ENCODE measurements at places on chromosomes 6 and 20. TPM values are rescaled to one million over a fixed set of nuclear protein-coding genes. Genes with fewer than 3 reads are reported as not detected.

GRCh38 chr20:59708326-59708725 is 104.0 kb downstream of the PHACTR3 start:
- DNase-seq: no peak

DNA sequence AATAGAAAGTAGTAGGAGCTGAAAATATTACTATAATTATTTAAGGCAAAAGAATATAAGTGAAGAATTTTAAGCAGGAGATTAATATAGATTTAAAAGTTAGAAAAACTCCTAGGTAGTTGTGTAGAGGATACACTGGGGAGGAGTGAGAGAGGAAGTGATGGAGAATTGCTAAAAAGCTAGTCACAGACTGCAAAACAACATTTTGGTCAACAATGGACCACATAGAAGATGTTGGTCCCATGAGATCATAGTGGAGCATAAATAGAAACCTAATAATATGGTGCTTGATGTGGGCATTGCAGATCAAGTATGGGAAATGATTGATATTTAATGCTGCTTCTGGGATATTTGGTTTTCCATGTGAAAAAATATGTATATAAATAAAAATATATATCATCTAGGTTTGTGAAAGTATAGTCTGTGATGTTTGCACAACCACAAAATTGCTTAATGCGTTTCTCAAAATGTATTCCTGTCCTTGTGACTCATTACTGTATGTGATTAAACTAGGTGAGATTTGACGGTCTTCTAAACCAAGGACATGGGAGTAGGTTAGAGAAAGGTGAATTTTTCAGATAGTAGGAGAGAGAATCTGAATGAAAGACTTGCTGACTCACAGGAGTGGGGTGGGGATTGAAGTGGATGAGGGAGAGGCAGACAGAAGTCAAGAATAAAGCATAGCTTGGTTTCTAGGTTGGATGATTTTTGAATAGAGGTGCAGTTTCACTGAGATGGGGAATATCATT is 174.0 kb downstream of the BCKDHB start:
- DNase-seq: no peak

DNA sequence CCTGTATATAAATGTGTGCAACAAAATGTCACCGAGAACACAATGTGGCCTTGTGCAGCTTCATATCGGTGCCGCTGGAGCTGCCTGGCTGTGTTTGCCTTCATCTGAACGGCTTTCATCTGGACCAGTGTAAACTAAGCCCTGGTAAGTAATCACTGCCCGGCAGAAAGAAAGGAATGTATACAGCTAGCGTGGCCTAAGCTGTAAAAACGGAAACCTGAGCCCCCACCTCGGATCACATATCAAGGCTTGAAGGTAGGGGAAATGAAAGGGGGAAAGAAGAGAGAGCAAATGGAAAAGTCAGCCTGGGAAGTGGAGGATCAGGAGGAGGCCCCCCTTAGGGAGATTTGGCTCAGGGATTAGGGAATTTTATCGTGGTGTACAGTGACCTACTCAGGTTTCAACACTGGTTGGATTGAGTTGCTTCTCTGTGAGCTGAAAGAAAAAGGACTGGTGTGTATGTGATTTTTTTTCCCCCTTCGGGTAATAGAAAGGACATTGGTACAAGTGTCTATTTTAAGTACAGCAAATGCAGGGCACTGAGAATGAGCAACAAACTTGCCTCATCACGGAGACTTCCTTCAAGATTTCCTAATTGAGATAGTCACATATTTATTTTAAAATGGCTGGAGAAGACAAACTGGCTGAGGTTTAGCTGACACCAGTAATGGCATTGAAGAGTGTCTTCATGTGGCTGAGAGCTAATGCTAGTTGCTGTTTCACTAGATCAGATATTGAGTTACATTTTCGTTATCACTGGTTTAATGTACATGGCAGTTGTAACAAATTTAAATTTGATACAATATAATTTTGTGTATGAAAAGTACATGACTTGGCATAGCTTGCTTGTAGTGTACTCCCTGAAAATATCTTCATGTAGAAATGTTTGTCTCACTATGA is 3.5 kb downstream of the SOBP start:
- no peak for DNase-seq

GRCh38 chr6:3139090-3139903 is 18.0 kb downstream of the TUBB2A start:
- no peak for DNase-seq

GRCh38 chr6:168380956-168381605 is 59.9 kb upstream of the SMOC2 start:
- DNase-seq: no peak

- DNase-seq: no peak
These were observed 1957.5 kb upstream of the DEFB115 start for GRCh38 chr20:29299811-29300578.

- no peak for DNase-seq
These were observed 284.3 kb upstream of the FERMT1 start for GRCh38 chr20:6407163-6407562.

GRCh38 chr6:1063671-1064355 is 248.1 kb upstream of the FOXQ1 start:
- no peak for DNase-seq

GRCh38 chr6:152160346-152160745 is 352.9 kb downstream of the ESR1 start:
- no peak for DNase-seq

DNA sequence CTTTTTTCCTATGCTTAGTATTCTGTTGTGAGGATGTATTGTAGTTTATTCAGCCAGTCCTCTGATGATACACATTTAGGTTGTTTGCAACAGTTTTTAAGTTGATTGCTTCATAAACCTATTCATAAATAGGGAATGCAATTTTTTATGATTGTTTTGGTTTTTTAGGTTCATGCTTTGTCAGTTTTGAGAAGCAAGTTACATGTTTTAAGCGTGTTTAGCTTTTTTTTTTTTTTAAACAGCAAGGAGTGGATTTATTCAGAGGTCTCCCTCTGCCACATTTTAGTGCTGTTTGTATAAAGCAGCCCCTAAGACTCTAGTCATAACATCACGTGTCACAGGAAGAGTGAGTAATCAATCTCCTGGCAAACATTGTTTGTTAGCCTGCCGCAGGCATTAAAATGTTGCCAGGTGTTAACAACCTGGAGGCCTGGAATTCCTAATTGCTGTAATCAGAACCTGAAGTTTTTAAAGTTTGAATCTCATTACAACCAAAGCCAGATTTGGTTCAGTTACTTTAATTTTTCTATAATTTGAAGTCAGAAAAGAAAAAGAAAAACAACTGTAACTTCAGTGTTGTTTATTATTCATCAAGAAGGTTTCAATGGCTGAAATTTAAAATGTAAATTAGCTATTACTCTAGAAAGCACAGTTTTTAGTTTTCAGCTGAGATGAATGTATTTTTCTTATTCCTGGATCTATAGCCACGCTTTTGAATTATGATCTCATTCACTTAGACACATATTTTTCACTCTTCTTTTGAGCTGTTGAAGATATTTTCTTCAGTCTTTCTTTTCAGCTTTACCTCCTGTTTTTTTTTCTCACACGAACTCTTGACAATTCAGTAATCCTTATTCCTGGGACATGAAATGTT is 59.2 kb downstream of the KCNS1 start:
- DNase-seq: no peak

- DNase-seq: peak; percentile 48
These were observed 102.3 kb downstream of the HIVEP2 start for GRCh38 chr6:142842418-142843261.

- no peak for DNase-seq
These were observed 6.2 kb downstream of the BPHL start for GRCh38 chr6:3124667-3125066.

DNA sequence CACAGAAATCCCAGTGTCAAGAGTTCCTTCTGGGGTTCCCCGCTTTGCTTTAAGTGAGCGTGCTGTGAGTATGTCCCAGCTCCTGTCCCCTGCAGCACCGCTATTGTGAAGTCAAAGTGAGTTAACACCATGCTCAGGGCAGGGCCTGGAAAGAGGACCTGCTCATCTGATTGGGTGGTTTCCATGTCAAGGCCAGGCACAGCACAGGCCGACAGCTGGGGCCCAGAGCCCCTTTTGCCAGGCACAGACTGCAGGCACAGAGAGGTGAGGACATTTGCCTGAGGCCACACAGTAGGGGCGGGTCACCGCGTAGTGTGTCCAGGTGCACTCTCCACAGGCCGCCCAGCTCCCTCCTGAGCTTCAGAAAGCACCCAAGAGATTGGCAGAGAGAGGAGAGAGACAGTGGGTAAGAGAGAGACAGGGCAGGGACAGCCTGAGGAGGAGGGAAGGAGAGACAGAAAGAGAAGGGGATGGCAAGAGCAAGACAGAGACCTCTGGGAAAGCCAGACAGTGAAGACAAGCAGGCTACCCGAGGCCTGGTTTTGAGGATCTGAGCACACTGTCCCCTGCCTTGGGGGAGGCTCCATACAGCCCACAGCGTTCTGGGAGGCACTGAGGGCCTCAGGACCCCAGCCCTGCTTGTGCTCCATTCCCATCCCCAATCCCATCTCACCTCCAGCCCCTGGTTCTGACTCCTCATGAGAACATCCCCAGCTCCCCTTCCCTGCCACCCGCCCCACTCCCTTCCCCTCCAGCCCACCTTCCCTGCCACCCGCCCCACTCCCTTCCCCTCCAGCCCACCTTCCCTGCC is 6.5 kb upstream of the BPIFB1 start:
- no peak for DNase-seq

DNA sequence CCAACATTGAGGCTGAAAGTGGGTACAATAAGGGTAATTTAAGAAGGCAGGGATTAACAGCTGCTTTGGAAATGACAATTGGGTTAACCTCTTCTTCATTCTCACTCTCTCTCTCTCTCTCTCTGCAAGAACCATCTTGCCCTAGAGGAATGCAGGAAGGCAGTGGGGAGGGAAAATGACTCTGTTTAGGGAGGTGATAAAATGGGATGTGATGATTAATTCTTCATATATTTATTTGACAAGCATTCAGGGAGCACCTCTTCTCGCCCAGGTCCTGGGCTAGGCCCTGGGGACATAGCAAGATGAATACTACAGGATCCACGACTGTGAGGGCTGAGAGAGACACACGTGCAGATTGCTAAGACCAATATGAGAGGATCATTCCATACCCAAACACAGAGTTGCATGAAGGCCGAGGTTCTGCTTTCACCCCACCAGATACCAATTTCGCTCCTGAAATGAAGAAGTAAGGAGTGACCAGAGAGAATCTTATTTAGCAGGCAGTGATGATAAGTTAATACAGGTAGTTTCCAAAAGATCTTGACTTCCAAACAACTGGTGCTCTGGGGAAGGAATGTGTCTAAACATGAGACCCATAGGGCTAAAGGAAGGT is 13.3 kb upstream of the PTPN1 start:
- no peak for DNase-seq

- no peak for DNase-seq
These were observed 233.0 kb downstream of the GMPR start for GRCh38 chr6:16471222-16471909.

DNA sequence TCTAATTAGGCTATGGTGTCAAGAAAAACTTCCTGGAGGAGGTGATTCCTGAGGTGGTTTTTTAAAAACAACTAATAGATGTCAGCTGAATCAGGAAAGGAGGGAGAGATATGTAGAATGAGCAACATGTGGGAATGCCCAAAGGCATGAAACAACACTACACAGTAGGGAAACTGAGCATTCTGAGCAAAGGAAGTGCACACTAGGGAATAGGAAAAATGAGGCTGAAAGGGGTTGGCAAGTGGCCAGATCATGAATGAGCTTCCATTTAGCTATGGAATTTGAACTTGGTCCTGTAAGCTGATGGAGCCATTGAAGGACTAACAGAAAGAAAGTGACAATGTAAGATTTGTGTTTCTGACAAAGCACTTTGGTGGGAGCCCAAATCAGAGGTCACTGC is 16.9 kb upstream of the SLC35F1 start:
- no peak for DNase-seq

OR2J3 gene
- total RNA-seq: not detected

KCNK16 gene
- not detected for total RNA-seq

RIPPLY2 gene
- not detected for total RNA-seq

GHRH gene
- not detected for total RNA-seq

DEFB132 gene
- not detected for total RNA-seq

CDH4 gene
- total RNA-seq: 0.26 TPM

RPS18 gene
- 4,871 TPM for total RNA-seq

PNISR gene
- 250 TPM for total RNA-seq

TRIM31 gene
- not detected for total RNA-seq
